ENCODE measurements at places on chromosomes 11 and 22.

- DNase-seq, result no peak
Observed at GRCh38 chr22:30626413-30626812, 9.2 kb upstream of the SLC35E4 start.

GRCh38 chr11:44944181-44944852 is 6.4 kb downstream of the TP53I11 start:
- DNase-seq, result no peak

GRCh38 chr11:131816051-131816450 is 445.6 kb downstream of the NTM start:
- no peak for DNase-seq

DNA sequence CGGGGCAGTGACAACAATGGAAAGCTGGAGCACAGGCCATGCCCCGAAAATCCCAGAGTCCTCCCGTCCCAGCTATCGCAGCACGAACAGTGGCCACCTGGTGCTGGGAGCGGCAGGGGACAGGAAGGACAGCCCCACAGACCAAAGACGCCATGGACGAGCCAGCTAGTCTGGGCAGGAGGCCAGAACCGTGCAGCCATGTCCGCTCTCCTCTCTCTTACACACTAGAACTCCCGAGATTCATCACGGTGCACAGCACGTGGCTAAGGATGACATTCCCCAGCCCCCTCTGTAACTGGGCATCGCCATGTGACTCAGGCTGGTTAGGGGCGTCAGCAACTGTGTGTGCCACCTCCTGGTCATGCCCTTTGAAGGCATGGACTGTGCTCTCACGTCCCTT is 4.6 kb downstream of the CDPF1 start:
- no peak for DNase-seq

GRCh38 chr11:30116512-30116911 is 99.7 kb upstream of the KCNA4 start:
- DNase-seq, result no peak

DNA sequence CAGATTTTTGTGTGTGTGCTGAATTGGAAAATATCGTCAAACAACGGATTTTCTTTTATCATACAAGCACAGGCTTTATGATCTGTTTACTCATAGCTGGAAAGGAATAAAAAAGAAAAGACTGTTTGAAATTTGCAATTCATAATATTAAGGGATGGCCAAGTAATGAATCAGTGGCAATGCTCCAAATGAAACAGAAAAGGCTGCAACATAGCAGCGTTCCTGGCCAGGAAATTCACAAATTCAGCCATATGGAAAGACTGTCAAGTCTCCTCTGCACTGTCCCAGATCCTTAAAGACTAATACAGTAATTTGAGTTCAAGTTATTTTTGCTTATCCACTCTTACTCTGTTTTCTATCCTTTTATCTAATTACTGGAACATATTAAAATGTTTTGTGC is 98.2 kb downstream of the MSANTD4 start:
- no peak for DNase-seq

DNA sequence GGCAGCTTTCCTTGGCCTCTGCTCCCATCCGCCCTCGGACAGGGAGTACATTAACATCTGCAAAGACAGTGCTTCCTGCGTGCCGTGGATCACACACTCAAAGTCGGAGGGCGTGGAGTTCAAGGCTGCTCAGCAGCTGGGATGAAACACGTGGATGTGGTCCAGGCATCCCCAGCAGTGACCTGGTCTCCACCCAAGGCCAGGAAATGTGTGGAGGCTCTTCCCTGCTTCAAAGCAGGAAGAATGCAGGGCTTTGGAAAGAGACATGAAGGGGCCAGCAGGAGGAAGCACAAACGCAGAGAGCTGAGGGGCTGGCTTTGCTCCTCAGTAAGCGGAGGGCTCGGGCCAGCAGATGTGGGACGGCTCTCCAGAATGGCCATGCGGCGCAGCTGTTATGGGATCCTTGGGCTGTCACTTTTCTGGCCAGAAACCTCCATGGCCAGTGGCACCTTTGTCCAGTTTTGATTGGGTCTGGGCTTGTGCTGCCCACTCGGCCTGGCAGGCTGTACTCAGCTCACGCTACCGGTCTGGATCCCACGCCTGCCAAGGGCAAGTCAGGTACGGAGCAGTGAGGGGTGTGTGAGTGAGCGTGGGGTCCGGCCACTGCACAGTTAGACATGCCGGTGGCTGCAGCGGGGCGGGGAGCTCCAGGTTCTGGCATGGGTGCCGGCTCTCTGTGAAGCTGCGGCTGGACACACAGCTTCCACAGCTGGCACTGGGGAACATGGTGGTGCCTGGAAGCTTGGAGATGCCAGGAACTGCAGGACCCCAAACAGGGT is 438.0 kb downstream of the TBC1D22A start:
- no peak for DNase-seq

- DNase-seq, result no peak
Observed at GRCh38 chr22:50531962-50532674, 2.3 kb upstream of the TYMP start.

DNA sequence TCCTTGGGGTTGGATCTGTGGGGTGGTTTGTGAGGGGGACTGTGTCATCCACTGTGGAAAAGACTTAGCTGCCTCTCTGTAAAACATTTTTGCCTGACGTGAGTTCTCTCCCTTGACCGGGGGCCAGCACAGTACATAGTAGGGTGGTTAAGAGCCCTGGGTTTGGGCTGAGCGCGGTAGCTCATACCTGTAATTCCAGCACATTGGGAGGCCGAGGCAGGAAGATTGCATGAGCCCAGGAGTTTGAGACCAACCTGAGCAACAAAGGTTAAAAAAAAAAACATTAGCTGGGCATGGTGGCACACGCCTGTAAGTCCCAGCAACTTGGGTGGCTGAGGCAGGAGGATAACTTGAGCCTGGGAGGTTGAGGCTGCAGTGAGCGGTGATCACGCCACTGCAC is 74.7 kb upstream of the WNT7B start:
- DNase-seq, result no peak

DNA sequence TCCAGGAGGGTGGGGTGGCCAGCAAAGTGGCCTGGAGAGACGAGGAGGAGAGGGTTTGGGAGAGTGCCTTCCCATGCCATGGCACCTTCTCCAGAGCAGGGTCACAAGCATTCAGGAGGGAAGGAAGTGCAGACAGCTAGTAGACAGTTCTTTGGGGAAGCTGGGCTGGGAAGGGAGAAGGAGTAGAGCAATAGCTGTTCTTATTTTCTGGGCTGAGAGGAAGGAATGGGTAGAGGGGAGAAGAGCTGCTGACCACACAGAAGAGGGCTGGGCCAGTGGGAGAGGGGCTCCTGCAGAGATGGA is 14.8 kb upstream of the PICK1 start:
- no peak for DNase-seq

DNA sequence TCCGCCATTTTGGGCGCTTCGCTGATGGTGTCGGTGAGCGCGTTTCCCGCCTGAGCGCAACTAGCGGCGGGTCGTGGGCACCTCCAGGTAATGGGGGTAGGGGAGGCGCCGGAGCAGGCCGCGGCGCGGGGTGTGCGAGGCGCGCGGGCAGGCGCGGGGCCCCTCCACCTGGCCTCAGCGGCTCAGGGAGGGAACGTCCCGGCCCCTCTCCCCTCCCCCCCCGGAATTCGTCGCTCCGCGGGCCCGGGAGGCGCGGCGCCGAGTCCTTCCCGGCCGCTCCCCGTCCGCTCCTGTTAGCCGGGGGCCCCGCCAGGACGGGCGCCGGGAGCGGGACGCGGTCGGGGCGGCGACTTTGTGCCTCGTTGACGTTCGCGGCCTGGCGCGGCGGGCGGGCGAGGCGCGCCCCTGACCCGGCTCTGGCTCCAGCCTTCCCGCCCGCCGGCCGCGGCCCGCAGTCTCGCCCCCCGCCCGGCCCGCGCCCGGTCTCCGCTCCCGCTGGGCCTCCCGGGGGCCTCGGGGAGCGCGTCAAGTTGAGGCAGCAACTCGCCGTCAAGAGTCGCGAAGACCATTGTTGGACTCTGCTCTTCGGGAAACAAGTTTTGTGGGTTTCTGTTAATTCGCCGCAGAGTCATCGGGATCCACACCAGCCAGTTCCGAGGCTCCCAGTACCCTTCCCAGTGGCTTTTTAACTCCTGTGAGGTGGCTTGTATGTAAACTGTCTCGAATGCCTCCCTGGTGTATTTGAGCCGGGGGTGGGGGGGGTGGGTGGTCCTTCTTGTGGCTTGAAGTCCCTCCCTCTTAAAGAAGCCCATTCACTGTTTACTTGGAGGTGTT is at the start of gene PPP6R3:
Gene PPP6R3, plus strand, starts transcription at position 12 of the 834 bp plus-strand sequence. CDS start 76,913 bp downstream, outside the sequence.
- peak; percentile 49 for DNase-seq

GRCh38 chr22:35230417-35230816 is 26.9 kb upstream of the HMGXB4 start:
- no peak for DNase-seq

- no peak for DNase-seq
Observed at GRCh38 chr22:20203552-20204201, 52.8 kb upstream of the CCDC188 start.

DNA sequence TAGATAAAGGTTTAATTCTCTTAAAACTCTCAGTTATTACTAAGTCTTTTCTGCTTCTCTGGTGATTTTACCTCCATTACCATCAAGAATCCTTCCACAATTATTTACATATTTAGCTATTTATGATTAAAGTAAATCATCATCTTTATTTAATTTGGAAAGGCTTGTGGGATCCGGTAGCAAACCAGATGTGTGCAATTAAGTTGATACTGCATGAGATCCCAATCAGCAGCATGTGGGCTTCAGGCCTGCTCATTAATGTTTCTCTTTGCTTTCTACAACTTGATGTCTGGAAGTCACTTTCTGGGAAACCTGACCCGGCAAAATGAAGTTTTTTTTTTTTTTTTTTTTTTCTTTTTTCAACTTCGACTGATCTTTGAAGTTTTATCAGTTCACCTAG is 558.4 kb upstream of the ANO5 start:
- DNase-seq, result no peak

GRCh38 chr22:17607891-17608521 is 20.5 kb downstream of the ATP6V1E1 start:
- no peak for DNase-seq

DNA sequence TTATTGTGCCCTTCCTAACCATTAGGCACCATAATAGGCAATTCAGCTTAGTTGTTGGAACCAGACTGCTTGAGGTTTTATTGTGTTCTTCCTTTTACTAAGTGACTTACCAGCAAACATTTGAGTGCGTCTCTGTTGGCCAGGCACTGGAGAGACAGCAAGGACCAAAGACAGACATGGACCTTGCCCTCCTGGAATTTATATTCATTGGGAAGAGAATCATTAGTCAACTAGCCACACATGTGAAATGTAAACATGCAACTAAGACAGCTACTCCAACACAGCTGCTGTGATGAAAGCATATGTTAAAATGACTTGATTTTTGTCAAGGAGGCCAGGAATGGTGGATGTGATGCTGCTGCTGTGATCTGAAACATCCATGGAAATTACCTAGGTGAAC is 106.4 kb downstream of the TRAF6 start:
- no peak for DNase-seq

DNA sequence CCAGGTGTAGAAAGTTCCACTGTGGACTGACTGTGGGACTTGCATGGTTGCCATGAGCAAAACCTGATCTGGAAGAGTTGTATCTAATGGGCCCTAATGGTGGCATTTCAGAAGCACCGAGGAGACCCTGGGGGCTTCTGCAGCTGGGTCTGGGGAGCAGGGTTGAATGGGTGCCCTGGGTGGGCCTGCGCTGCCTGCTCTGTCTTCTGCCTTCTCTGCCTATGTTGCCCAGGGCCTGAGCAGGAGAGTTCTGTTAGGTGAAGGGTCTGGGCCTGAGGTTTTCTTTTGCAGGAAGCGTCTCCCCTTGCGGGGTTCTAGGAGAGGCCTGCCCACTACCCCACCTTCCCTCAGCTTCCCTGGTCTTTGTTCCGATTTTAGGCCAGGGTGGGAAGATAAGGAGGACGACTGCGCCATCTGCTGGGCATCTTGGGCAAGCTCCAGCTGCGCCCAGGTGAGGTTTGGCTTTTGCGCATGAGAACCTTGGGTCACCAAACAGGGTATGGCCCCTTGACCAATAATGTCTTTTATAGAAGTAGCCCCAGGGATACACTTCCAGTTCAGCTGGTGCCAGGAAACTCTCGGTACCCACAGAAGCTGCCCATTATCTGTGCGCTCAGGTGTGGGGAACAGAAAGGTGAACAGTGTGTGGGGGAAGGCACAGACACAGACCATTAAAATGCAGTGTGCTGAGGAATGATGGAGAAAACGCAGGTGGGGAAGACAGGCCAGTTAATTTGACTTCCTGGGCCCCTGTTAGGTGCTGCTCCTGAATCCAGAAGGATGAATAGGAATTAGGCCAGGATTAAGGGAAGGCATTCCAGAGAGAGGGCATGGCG is 23.2 kb downstream of the COMMD9 start:
- DNase-seq, result no peak

DNA sequence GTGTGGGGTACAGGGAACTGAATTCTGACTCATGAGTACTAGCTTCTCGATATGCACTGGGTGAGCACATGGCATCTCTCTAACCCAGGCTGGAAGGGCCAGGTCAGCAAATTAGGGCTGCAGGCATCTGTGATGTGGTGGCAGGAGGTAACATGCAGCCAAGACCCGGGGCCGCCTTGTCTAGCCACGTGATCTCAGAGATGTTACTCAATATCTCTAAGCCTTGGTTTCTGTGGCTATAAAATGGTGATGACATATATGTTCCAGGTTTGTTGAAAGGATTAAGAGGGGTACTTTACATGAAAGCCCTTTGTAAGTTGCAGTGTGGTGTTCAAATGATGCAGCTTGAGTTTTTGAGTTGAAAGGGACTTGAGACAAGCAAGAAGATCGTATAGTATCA is 3.2 kb downstream of the ST14 start:
- DNase-seq, result no peak

DNA sequence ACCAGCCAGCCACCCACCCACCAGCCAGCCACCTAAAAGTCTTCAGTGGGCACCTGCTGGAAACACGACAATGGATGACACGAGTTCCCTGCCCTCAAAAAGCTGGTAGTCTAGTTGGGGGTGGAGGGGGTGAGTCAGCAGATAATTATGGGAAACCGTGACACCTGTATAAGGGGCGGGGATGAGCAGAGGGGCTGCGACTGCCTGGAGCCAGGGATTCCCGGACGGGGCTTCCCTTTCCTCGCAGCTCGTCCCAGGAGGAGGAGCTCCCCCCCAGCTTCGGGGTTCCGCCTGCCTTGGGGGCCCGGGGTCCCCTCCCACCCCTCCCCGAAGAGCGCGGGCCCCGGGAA is 2.3 kb upstream of the RTN4RL2 start:
- DNase-seq, result no peak

- DNase-seq, result no peak
Observed at GRCh38 chr11:130128626-130129025, 31.0 kb upstream of the ST14 start.

DNA sequence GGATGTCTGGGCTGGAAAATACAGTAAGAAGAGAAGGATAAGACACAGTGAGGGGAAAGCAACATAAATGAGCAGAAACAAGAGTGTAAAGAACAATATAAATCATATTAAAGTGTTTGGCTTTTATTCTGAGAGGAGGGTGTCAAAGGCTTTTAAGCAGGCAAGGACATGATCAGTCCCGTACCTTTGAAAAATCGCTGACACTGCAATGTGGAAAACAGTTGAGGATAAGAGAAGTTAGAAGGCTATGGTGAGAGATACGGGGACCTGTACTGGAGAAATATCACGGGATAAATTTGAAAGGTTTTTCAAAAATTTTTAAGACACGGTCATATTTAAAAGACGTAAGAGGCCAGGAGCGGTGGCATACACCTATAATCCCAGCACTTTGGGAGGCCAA is 30.3 kb downstream of the CDON start:
- no peak for DNase-seq

GRCh38 chr22:46792061-46792796 is 29.8 kb downstream of the TBC1D22A start:
- DNase-seq, result no peak

GRCh38 chr11:126739499-126740145 is 260.9 kb downstream of the KIRREL3 start:
- DNase-seq, result no peak

GRCh38 chr11:132206993-132207392 is 836.6 kb downstream of the NTM start:
- no peak for DNase-seq

- DNase-seq, result no peak
Observed at GRCh38 chr11:58845386-58845785, 882 bp upstream of the GLYATL2 start.

Measured in T-helper 2 cell (primary cell).